Left renal pelvis (tissue), 4 donors: ENCODE measurements at places on chromosomes 7 and 10.

- DNase-seq = no peak
Measured at GRCh38 chr7:107564553-107565298, 955 bp downstream of the DUS4L start.

GRCh38 chr10:20481054-20481453, 416.1 kb downstream of the NEBL start:
- DNase-seq = no peak

DNA sequence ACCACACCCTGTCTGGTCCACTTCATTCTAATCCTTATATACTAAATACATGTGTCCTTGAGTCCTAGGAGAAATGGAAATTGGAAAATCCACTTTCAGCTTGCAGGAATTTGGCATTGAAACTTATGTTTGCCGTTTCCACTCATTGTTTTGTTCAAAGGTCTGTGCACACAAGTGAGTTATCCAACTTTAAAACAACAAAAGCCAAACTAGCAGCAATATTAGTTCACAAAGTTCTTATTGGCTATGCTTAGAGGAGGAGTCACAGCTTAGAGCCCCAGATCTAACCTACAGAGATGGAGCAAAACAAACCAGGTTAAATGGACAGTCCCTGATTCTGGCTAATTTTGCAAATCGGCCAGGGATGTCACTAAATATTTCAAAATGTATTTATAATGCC, 44.6 kb upstream of the AFAP1L2 start:
- DNase-seq = no peak

- DNase-seq = no peak
Measured at GRCh38 chr7:70701477-70701876, 430.5 kb upstream of the GALNT17 start.

DNA sequence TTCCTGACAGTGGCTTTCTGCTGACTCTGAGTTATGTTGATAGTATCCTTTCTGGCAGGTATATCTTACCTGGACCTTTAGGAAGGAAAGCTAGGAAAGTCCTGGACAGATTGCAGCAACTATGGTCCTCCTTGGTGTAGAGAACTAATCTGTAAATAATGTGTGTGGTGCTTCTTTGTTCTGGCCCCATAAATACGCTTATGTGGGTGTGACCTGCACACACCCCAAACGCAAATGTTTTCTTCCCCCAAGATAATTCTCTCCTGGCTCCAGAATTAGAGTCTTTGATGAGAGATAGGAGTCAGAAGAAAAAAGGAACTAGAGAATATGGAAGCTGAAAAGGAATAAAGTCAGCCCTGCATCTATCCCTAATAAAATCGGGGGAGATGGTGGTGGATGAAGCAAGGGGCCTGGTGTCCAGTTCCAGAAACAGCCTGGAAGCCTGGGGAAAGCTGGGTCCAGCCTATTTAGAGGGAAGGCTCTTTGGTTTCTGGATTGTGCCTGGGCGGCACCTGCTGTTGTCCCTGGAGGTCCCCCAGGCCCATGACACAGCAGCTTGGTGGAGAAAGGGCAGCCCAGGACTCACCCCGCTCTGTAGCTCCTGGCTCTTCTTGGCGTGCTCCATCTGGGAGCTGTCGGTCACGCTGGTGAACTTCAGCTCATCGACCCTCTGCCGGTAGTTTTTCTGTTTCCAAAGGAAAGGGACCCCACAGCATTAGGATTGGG, 38.2 kb downstream of the NRAP start:
- no peak for DNase-seq
